Activated naive CD4-positive, alpha-beta T cell treated with anti-CD3 and anti-CD28 coated beads, Interleukin-2, amount 50 U/mL, for 16 hours (primary cell): ENCODE measurements at places on chromosomes 12 and 14.

DNA sequence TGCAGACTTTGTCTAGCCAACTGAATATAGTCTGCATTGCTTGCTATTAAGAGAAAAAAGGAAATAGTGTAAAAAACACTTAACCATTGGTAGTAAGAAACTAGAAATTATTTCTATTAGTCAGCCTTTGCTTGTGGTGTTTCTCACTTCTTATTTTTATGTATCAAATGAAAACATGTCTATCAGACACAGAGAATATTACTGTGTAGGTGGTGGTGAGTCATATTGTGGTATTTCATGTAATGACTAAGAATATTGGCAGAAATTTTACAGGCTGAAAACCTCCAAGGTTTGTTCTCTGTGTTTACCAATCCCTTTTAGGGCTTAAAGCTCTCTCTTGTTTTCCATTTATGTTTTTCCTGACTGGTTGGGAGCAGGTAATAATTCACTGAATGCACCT lies 87.2 kb downstream of the DAAM1 start:
- DNase-seq = no peak

DNA sequence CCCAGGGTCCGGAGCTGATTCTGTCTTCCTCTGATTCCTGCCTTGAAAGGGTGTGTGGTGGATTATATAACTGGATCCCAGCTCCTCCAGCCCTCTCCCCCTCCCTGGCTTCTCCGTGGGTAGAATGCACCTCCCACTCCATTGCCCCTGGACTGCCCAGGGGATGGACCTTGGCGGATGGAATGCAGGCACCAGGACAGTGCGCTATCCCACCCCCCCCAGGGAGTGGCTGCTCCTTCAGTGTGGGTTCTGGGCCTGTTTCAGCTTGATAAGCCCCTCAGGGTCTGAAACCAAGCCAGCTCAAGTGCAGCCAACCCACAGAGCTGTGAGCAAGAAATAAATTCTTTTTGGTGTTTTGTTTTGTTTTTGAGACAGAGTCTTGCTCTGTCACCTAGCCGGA lies 112.4 kb upstream of the TMEM132D start:
- DNase-seq = no peak

DNA sequence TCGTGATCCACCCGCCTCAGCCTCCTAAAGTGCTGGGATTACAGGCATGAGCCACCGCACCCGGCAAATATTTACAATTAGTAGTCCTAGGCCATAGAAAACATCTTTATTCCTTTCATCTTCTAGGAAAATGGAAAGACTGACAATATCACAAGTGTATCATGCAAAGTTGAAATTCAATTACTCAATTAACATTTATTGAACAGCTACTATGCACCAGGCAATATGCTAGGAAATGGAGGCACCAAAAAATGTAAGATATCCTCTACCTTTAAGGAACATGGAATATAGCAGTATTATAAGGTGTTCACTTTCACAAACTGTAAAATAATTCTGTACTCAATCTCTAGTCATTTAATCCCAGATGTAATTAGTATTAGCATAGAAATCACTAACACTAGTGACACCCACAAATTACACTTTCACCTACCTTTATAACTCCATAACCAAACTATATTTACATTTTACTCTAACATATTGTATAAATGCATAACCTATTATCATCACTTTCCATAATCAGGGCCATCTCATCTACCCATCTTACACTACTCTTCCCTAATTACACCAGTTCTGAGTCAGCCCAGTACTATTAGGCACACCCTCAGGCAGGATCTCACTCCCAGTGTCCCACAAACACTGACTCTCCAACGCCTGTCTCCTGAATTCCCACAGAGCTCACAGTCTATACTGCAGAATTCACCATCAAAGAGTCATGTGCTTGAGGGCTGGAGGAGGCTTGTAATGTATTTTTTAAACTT lies 10.4 kb downstream of the CORO1C start:
- no peak for DNase-seq

- no peak for DNase-seq
Measured at GRCh38 chr12:30959110-30959710, 32.7 kb downstream of the TSPAN11 start.

- DNase-seq = peak; percentile 37
Measured at GRCh38 chr12:31118347-31119191, 44.9 kb downstream of the DDX11 start.

GRCh38 chr12:132379576-132379975 lies 50.2 kb upstream of the GALNT9 start:
- DNase-seq = no peak

GRCh38 chr14:63737582-63738006 lies 9.7 kb upstream of the SGPP1 start:
- no peak for DNase-seq

GRCh38 chr12:99567072-99567471 lies 80.5 kb upstream of the GARIN6 start:
- no peak for DNase-seq

DNA sequence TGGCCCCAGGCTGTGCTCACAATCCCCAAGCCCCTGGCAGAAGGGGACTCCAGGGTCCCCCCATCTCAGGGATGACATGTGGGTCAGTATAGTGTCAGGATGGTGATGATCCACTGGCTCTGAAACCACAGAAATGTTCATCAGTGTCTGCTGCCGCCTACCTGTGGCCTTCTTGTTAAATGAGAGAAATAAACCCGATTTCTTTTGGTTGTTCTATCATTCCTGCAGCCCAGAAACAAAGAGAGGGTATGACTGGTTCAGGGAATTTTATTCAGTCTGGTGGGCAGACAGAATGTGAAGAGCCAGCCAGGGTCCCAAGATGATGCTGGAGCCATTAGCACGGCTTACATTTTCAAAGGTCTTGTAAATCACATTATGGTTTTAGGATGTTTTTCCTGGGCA lies 86.6 kb downstream of the CRADD start:
- no peak for DNase-seq

DNA sequence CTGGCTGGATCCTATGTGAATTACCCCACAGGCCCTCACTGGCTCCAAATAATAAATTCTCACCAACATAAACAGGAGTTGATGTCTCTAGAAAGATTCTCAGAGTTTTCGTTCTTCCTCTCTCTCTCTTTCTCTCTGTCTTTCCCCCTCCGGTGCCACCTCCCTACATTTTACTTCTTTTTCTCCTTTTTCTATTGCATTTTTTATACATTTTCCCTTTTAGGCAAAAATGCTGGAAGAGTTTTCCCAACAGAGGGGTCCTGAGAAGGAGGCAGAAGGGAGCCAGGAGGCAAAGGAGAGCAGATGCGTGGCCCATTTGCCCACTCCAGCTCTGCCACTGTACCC lies 826 bp upstream of the HOXC6 start:
- DNase-seq = no peak

- DNase-seq = no peak
Measured at GRCh38 chr12:49346659-49347310, at the start of gene DNAJC22. TSS of gene DNAJC22 (plus strand) at chr12:49346888. CDS start at chr12:49348873, 1,985 bp downstream.

DNA sequence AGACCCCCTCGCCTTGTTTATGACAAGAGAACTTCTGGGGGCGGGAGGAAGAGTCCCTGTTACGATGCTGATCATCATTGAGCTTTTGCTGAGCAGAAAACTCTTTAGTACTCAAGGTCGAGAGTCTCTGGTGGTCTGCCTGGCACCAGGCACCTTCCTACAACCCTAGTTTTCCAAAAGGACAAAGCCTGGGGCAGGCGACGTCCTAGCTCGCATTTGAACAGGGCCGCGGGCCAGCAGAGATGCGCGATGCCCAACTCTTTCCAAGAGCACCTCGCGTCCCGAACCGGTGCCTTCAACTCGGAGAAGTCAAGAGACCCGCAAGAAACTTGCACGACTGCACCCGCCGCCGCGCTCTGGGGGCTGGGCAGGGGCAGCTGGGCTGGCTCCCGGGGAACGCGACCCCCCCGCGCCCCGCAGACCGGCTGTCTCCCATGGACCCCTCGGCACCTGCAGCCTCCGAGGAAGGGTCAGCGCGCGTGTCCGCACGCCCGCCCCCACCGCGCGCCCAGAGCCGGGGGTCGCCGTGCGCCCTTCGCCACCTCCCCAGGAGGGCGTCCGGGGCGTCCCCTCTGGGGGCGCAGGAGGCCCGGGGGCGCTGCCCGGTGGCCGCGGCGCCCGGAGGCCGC lies 377 bp upstream of the BCL7A start:
- DNase-seq = peak; percentile 23

DNA sequence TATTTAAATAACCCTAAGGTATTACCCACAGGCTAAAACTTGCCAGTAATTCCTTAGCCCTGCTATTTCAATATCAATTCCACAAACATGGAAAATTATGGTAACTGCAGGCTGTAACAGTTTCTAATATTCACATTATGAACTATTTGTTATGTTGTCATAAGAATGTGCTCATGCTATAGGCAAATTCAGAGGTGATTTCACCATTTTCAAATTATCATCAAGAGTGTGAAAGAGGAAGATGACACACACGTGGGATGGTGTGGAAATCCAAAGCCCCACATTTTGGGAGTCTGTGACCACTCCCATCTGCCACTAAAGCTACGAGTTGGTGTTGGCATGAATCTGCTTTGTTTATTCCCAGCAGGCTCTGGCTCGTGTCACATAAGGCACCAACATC lies 5.9 kb upstream of the MYO1A start:
- no peak for DNase-seq

- DNase-seq = no peak
Measured at GRCh38 chr12:65140738-65141137, 19.6 kb upstream of the WIF1 start.

- DNase-seq = no peak
Measured at GRCh38 chr12:57343703-57344378, 87.0 kb downstream of the R3HDM2 start.

DNA sequence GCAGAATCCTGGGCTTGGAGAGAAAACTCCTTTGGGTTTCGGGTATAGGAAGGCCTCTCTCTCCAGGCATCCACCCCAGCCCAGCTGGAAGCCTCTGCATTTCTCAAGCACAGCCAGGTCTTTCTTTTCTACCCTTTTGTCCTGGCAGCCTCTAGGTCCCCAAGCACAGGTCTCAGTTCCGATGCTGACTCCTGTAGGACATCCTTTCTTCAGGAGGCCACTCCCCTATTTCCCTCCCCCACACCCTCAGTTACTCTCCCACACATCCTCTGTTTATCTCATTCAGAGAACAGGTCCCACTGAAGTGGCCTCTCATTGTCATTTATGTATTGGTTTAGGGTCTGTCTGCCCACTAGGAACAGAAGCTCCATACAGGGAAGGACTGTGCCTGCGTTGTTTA lies 352.6 kb downstream of the VRK1 start:
- no peak for DNase-seq

DNA sequence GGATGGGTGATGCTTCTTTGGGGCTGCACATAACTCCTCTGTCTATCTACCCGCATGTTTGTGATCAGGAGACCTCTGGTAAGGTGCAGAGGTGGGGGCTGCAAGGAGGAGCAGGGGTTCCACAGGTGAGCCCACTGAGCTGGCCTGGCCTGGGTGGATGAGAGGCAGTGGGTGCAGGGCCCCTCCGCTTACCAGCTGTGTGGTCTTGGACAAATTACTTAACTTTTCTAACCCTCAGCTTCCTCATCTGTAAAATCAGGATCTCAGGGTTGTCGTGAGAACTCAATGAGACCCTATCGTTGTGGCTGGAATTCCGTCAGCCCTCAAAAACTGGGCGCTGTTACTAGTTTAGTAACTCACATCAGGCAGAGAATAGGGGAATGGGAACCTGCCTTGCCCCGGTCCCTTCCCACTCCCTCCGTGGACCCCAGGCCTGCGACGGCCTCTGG lies 7.5 kb downstream of the PTPN6 start:
- no peak for DNase-seq

- DNase-seq = no peak
Measured at GRCh38 chr14:81669308-81669707, 135.7 kb upstream of the SEL1L start.
